Smooth muscle cell of the pulmonary artery (primary cell): ENCODE measurements at places on chromosomes 4 and X. TPM values are rescaled to one million over a fixed set of nuclear protein-coding genes. Genes with fewer than 3 reads are reported as not detected.

Gene XKRX
- 0.07 and 0.10 TPM in 2 replicates for total RNA-seq

Gene ETDB
- total RNA-seq, result not detected in 2 replicates

Gene SAGE1
- not detected in 2 replicates for total RNA-seq

Gene CT55
- total RNA-seq, result not detected in 2 replicates

Gene SPARCL1
- 0.17 and 0.46 TPM in 2 replicates for total RNA-seq

Gene SSX2
- total RNA-seq, result not detected in 2 replicates

Gene CXorf49
- total RNA-seq, result not detected in 2 replicates

Gene PPARGC1A
- total RNA-seq, result 0.13 and 2.7 TPM in 2 replicates

Gene WDR17
- total RNA-seq, result 0.76 and 1.2 TPM in 2 replicates

Gene SLIT2
- 15.1 and 27.6 TPM in 2 replicates for total RNA-seq

Gene SLC38A5
- total RNA-seq, result 106 and 110 TPM in 2 replicates

Gene C4orf36
- 0.20 and 0.33 TPM in 2 replicates for total RNA-seq

Gene ZFYVE28
- 12.4 and 22.5 TPM in 2 replicates for total RNA-seq

Gene NXF2B
- total RNA-seq, result not detected in 2 replicates

Gene NFKB1
- 27.4 and 33.6 TPM in 2 replicates for total RNA-seq

Gene PITX2
- 0.10 and 0.33 TPM in 2 replicates for total RNA-seq

Gene USP53
- total RNA-seq, result 52.8 and 59.0 TPM in 2 replicates

Gene ASB11
- total RNA-seq, result not detected in 2 replicates

Gene TMPRSS11A
- total RNA-seq, result not detected in 2 replicates

Gene LANCL3
- 0.66 and 0.91 TPM in 2 replicates for total RNA-seq

Gene HSPA4L
- 11.3 and 17.0 TPM in 2 replicates for total RNA-seq

Gene PPEF2
- total RNA-seq, result 0.03 TPM in 1 of 2 replicates, not detected in the other

Gene TRIM75
- not detected in 2 replicates for total RNA-seq

Gene FGD1
- 8.5 and 9.5 TPM in 2 replicates for total RNA-seq

Gene PHKA1
- 9.3 and 17.1 TPM in 2 replicates for total RNA-seq

Gene AMELX
- total RNA-seq, result not detected in 2 replicates

Gene RBM47
- total RNA-seq, result 0.26 and 0.56 TPM in 2 replicates

Gene MAGEE1
- total RNA-seq, result 2.2 and 2.9 TPM in 2 replicates

Gene SPATA4
- 0.23 and 0.46 TPM in 2 replicates for total RNA-seq

Gene SPINK2
- total RNA-seq, result not detected in 2 replicates

Gene CCSER1
- 0.03 and 0.20 TPM in 2 replicates for total RNA-seq

Gene EREG
- total RNA-seq, result 0.23 and 7.9 TPM in 2 replicates

Gene MAGEA2
- not detected in 2 replicates for total RNA-seq

Gene MID1IP1
- 39.0 and 40.1 TPM in 2 replicates for total RNA-seq

Gene EBP
- 19.4 and 23.3 TPM in 2 replicates for total RNA-seq

Gene NAT8L
- 0.13 and 0.76 TPM in 2 replicates for total RNA-seq

Gene CXCL1
- total RNA-seq, result 21.6 and 120 TPM in 2 replicates

Gene SSX4B
- total RNA-seq, result not detected in 2 replicates

Gene ANXA3
- 6.1 and 70.6 TPM in 2 replicates for total RNA-seq

Gene TRIM60
- not detected in 2 replicates for total RNA-seq

Gene DLG3
- total RNA-seq, result 14.3 and 22.2 TPM in 2 replicates

Gene KCTD8
- 0.56 and 0.78 TPM in 2 replicates for total RNA-seq

Gene LINC00632
- 9.7 and 13.3 TPM in 2 replicates for total RNA-seq

Gene MAGEC1
- total RNA-seq, result not detected in 2 replicates

Gene FGA
- total RNA-seq, result not detected in 2 replicates

Gene FDCSP
- not detected in 2 replicates for total RNA-seq

Gene NKX6-1
- 0.13 TPM in 1 of 2 replicates, not detected in the other for total RNA-seq

Gene HS3ST1
- total RNA-seq, result 0.65 and 0.86 TPM in 2 replicates

Gene FAM9A
- not detected in 2 replicates for total RNA-seq

Gene KLHL4
- total RNA-seq, result 1.8 and 6.2 TPM in 2 replicates

Gene HTN1
- total RNA-seq, result not detected in 2 replicates

Gene TMSB4X
- total RNA-seq, result 6,415 and 9,073 TPM in 2 replicates

Gene P2RY4
- 0.07 and 0.13 TPM in 2 replicates for total RNA-seq

Gene GABRG1
- total RNA-seq, result under 0.01 TPM in 1 of 2 replicates, not detected in the other

Gene ADH1A
- total RNA-seq, result not detected in 2 replicates

Gene FGFBP2
- not detected in 2 replicates for total RNA-seq

Gene GUF1
- 15.1 and 15.4 TPM in 2 replicates for total RNA-seq

Gene ASB9
- total RNA-seq, result 0.26 and 0.36 TPM in 2 replicates
